ENCODE measurements at places on chromosomes 7 and 10.

DNA sequence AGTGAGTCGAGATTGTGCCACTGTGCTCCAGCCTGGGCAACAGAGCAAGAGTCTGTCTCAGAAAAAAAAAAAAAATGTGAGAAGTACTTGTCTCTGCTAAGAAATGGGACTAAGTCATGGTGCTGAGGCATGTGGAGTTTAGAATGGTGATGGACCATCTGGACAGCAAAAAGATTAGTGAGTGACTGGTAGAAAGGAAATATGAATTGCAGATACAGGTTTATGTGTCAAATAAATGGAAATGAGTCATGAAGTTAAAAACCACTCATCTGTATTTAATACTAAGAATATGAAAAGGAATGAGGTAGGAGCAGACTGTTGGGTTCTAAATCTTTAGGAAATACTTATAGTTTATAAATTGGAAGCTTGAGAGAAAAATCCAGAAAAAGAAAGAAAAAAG lies 625.7 kb upstream of the ANKRD30A start:
- DNase-seq, result no peak

DNA sequence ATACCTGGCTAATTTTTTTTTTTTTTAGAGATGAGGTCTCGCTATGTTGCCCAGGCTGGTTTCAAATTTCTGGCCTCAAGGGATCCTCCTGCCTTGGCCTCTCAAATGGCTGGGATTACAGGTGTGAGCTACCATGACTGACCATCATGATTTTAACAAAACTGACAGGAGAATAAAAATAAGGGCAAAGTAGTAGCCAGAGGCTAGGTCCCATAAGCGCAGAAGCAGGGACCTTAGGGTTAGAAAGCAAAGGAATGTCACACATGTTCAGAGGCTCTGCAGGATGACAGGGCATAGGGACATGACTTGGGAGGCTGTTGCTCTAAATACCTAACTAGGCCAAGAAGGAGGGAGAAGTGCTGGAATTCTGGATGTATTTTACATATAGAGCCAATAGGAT lies 5.1 kb upstream of the LIMK1 start:
- peak; percentile 3 for DNase-seq

GRCh38 chr7:105046414-105046813 lies 32.4 kb downstream of the KMT2E start:
- DNase-seq, result no peak

DNA sequence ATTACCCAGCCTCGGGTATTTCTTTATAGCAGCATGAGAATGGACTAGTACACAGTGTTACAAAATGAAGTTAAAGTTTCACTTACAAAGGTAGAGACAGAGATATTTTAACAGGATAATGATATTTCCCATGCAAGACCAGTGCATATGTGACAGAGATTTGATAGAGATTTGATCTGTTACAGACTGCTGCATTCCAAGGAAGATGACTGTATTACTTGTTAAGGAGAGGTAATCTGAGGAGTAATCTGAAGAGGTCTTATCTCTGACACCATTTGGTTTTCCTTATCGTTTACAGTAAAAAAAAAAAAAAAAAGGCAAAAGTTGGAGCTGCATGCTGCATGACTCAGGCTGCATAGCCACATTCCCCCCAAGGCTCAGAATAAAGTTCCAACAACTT lies 289.6 kb downstream of the POM121L12 start:
- DNase-seq, result no peak

Data from iPS-NIHi11 (cell line).